ENCODE measurements at places on chromosomes 4 and X.

- no peak for DNase-seq
These were observed 58.2 kb upstream of the ZNF157 start for GRCh38 chrX:47311932-47312774.

DNA sequence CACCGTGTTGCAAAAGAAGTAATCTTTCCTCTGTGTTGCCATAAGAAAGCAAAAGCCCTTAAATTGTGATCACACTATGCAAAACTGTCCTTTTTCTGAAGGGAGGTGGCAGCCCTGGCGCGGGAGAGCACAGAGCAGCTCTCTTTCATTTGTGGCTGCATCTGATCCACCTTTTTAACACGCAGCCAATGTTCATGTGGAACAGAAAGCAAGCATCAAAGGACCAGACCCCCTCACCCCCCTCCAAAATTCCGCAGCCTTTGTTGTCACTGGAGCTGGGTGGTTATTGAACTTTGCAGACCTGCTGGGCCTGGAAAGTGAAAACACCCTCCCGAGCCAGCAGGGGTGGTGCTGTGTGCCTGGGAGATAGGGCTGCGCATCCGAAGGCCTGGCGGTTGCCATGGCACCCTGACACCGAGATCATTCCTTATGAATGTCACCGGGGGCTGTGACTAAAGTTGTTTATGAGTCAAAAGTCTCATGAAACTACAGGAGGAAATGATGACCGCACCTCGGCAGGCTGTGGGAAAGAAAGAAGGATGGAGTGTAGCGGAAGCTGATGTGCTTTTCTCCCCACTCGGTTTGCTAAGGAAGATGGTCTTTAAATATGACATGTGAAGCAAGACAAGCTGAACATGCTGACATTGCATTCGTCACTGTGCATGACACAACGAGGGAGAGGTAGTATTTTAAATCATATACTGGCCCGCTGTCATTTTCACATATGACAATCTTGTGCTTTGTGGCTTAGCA lies 367.4 kb downstream of the UNC5C start:
- no peak for DNase-seq

- no peak for DNase-seq
These were observed 157.1 kb downstream of the VEGFC start for GRCh38 chr4:176635372-176636261.

DNA sequence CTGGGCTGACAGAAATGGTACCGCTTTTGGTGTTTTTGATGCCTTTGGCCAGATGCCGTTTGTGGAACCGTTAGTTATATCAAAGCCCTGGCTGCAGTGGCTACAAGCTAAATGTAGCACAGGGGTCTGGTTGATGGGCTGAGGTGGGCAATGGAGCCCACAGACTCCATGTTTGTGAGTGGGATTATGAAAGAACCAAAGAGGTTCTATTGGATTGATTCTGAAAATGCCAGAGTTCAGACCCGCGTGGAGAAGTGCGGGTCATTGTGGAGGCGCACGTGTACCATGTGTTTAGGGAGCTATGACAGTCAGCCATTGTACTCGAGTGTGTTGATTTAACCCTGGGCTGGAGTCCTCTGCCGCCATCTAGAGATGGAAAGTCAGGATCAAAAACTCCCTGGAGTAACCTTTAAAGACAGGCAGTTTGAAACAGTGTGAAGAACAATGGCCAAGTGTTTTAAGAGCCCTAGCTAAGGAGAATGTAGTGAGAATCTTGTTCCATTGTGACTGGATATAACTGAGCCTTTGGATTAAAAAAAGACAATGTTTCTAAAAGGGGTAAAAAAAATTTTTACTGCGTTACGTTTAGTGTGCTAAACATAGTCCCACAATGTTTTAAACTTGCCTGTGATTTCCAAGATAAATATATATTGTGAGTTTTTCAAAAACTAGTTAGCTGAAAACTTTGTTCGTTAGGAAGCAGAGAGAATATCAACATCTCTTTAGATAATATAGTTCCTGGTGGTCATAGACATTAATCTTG lies 12.7 kb downstream of the ART3 start:
- DNase-seq = no peak

All from stimulated activated CD4-positive, alpha-beta T cell treated with anti-CD3 and anti-CD28 coated beads, Interleukin-1b, Interleukin-23, amount 100 ng/mL, for 24 hours (primary cell).